ENCODE measurements at places on chromosomes 3 and 15.
A peak's percentile ranks its signal among the peaks of the same experiment; 100 is the strongest.

- no peak for DNase-seq
These were observed 18.6 kb upstream of the CNTN3 start for GRCh38 chr3:74633021-74633420.

DNA sequence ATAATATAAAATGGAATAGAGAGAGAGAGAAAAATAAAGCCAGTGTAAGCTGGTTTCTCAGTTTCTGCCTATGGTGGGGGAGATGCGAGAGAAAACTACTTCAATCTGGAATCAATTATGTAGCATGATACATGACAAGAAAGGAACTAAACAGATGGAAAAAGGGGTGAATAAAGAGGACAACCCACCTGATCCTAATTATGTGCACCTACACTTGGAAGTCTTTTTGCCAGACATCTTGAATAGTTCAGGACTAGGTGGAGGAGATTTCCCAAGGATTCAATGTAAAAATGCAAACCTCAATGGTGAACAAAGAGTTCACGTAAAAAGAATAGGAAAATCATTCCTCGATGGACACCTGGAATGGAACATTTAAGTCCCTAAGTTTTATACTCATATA lies 524.4 kb upstream of the RGMA start:
- DNase-seq: no peak

GRCh38 chr15:33975022-33975565 lies 6.8 kb downstream of the CHRM5 start:
- no peak for DNase-seq

- no peak for DNase-seq
These were observed 39.4 kb upstream of the TBL1XR1 start for GRCh38 chr3:177236704-177237103.

- no peak for DNase-seq
These were observed 161.5 kb upstream of the C2CD4B start for GRCh38 chr15:62326460-62327011.

GRCh38 chr15:100905850-100906249 lies 13.3 kb upstream of the LRRK1 start:
- no peak for DNase-seq

DNA sequence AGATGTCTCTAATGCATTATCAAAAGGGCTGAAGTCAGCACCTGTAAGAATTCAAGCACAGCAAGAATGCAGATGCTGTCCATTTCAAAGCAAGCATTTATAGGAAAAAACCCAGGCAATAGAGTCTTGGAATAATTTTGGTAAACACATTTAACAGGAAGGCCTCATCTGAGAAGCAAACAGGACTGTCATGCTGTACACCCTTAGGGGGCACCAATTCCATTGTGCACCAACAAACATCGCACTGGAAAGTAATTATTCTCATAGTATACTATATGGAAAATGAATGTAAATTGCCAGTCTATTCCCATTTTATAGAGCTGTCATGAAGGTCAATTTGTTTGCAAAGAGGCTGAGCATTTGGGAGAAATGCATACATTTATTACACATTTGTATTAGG lies 247.3 kb upstream of the SUCLG2 start:
- no peak for DNase-seq

GRCh38 chr3:38611866-38612265 lies 37.6 kb downstream of the SCN5A start:
- DNase-seq: no peak

- no peak for DNase-seq
These were observed 111.0 kb upstream of the STRIT1 start for GRCh38 chr3:155404486-155404885.

GRCh38 chr15:88707771-88708654 lies 69.2 kb downstream of the ISG20 start:
- no peak for DNase-seq

DNA sequence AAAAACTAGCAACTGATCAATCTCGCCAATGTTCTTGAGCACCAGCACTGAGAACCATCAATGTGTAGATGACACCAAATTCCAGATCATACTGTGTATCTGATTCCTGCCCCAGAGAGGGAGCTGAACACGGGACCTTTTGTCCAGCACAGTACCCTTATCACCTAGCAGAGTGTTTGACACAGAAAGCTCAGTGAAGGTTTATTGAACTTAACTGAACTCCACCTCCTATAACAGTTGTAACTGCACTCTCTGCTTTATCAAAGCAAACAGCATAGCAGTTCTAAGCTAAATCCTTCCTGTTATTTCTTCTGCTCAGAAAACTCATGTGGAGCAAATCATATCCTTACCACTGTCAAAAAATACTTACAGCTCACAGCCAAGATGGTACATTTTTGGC lies 183.4 kb upstream of the SLCO3A1 start:
- no peak for DNase-seq

DNA sequence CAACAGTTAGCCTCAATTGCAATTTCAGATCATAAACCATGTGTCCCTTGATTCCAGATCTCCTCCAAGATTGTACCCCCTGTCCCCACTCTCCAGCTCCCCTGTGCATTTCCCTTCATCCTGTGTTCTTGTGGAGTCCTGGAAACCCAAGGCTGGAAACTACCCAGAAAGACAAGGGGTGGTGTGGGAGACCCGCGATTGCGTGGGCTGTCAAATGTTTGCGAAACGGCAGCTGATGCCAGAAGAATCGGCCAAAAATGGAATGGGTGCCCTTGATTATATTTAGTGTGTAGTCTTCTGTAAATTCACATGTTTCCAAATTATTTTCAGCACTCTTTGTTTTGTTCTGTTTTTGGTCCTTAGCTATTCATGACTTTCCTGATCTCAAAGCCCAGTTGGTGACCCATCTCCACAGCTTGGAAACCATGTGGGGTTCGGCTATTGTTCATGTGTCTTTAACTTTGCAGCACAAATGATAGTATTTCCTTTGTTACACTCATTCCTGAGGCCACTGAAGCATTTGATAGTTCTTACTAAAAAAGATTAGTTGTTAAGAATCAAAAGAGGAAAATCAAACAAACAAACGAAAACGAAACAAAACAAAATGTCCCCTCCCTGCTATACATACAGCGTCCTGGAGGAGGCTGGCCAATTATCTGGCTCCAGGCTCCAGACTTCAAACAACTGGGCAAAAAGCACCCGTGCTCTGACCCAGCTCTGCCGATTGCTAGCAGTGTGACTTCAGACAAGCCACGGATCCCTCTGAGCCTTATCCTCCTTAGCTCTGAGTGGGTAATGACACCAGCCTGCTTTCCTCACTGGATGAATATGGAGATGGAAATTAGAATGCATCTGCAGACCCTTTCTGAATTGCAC lies 120.9 kb downstream of the CACNA2D3 start:
- peak; percentile 17 for DNase-seq

- DNase-seq: no peak
These were observed 44.2 kb upstream of the IGDCC4 start for GRCh38 chr15:65466901-65467300.

DNA sequence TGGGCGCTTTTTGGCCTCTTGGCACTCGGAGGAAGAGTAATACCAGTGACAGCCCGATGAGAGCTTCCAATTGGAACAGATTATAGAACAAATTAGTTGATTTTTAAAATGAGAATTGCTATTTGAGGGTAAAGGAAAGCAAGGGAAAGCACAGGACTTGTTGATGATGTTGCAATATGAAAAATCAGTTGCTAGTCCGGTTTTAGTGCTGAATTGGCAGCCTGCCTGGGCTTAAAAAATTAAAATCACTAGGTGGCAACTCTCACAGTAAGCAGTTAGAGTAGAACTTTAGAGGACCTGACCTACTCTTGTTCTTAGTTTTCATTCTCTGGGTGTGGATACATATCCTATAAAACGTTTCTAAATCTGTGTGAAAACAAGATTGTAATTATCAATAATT lies 2.1 kb upstream of the SCAANT1 start:
- DNase-seq: no peak

GRCh38 chr3:11705049-11705448 lies 61.3 kb upstream of the VGLL4 start:
- DNase-seq: no peak

DNA sequence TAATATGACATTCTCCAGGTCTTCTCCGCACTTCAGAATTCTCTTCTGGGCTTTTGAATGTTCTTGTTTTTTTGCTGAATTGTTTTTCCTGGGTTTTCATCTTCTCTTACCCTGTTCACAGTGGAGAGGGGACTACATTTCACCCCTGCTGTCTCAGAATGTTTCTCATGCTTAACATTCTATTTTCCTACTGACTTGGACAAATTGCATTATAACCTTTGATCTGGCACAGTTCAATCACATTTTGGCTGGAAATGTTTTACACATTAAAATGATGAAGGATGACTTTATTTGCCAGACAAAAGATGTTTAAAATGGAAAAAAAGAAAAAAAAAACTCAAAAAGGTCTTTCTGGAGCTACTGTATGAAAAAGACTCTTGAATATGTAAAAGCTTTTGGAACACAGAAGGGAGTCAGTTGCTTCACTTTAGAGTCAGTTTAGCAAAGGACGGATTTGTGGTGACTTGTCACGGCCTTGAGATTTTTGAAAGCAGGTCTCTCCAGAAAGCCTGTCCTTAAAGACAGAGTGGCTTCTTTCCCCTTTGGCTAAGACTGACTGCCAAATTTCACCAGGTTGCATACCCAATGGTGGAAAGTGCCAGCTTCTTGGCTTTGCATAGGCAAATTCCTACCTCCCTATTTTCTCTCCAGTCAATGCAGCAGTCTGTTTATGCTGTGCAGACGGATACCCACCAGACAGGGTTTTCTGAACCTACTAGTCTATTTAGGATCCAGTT lies 401.0 kb upstream of the TBL1XR1 start:
- no peak for DNase-seq

- no peak for DNase-seq
These were observed 77.3 kb upstream of the ATP2B2 start for GRCh38 chr3:10582733-10583132.

GRCh38 chr3:25088284-25088683 lies 339.8 kb upstream of the RARB start:
- no peak for DNase-seq

DNA sequence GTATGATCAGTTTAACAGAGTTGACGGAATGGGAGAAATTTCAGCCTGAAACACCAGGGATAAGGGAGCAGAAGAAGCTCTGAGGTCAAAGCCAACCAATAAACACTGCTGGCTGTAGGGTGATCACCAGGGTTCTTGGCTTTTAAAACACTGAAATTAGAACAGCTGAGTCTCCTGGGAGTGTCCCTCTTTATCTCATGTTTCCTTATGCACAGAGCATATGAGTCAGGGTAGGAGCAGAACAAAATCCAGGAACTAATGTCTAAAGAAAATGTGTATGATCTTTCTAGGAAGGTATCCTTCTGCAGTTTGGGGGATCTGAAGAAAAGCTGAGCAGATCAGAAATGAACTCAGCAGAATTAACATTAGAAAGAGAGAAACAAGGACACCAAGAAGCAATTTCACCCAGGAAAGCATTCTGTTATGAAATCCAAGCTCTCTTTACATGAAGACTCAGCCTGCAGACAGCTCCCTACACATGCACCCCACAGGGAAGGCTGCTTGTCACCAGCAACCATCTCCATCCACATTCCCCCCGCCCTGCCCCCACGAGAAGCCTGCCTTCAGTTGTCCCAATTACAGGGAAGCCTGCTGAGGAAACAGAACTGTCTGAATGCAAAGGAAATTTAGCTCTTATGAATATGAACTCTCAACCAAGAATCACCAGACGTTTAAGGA lies 469.7 kb downstream of the PDCD6IP start:
- no peak for DNase-seq

DNA sequence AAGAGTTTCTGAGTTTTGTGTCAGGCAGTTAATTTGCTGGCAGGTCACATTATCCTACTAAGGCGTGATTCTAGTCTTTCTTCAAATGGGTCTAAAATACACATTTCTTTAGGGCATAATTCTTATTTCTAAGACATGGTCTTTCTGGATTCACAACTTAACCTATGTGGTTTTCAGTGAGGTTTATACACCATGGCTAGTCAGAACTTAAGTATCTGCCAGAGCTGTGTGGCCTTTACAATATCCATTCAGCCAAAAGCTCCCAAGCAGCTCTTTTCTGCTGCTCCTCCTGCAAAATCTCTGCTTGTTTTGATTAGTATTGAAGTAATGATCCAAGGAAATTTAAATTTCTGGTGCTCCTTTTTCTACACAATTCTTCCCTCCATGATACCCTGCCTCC lies 33.5 kb downstream of the SLC9C1 start:
- no peak for DNase-seq

DNA sequence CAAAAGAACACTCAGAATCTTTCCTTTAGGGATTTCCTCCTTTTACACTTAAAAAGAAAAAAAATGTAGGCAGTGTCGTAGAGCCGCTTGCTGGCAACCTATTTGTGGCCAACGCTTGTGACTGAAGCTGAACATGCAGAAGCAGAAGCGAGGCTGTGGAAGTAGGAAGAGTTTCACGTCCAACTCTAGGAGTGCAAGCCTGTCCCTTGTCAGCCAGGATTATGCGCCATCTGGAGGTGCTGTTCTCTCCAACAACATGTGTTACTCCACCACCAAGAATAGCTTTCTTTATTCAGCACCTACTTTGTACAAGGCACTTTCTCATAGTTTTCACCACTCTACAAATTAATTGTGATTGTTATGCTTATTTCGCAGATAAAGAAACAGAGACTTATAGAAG lies 223.2 kb upstream of the LMCD1 start:
- no peak for DNase-seq

DNA sequence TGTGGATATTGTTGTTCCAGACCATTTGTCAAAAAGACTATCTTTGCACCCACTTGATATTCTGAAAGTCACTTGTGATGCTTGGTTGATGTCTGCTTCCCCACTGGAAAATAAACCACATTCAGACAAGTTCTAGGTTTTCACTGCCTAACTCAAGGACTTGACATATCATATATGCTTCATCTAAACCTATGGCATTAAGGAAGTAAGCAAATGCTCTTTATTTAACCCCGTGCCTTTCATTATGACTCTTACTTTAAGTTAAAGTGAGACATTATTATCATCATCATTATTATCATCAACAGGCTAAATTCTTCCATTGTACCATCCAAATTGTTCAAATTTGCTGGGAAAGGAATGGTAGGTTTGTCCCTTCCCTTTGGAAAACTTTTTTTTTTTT lies 30.8 kb upstream of the C3orf80 start:
- no peak for DNase-seq

DNA sequence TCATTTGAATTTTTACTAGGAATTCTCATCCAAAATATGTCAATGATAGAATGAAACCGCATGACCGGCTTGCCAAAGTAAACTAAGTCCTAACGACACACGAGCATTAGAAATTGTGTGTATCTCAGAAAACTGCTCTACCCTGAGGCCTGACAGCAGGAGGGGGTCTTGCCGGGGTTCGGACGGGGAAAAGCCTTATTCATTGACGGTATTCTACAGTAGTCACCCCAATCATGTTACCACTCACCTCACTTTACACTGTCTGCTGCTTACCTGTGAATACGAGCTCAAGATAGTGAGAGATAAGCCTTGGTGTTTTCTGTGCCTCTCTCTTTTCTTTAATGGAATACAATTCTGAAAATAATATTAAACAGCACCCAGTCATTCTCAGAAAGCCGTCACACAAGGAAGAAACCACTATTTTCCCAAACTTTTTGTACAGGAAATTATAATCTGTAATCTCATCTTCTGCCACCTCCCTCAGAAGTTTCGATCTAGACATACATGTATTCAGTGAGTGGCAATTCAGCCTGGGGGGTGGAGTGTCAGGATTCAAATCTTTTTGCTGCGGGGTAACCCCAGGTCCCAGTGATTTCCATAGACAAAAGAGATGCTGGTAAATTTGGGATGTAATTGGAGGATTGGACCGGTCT lies 492 bp upstream of the FAM43A start:
- DNase-seq: no peak

GRCh38 chr3:19226479-19226878 lies 78.2 kb downstream of the KCNH8 start:
- DNase-seq: no peak

All from GM12865 (cell line).